ENCODE measurements at places on chromosomes 2 and 18.

- peak; percentile 47 for DNase-seq
Measured at GRCh38 chr2:182672466-182673165, 43.4 kb upstream of the DNAJC10 start.

DNA sequence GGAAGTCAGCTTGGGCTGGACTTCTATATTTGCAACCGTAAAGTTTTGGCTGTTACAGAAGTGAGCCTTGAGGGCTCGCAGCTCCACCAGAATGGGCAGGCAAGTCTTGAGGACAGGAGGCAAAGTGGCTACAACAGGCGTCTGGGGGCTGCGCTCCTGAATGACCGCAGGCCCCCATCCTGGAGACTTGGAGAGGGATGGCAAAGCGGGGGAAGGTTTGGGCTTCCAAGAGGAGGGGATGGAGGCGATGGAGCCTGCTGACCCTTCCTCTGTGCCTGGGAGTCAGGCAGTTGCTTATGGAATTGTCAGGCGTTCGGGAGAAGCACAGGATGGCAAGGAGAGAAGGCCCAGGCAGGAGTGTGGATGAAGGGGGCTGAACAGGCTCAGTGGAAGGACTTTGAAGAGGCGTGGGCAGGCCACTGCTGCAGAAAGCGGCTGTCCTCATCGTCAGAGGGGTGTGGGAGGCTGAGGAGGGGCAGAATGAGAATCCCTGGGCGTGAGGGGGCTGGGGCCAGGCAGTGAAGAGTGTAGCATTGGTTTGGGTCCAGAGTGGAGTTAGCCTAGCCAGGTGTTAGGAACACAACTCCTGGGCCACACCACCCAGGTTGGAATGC lies 72.3 kb downstream of the INHBB start:
- DNase-seq, result no peak

GRCh38 chr2:188596054-188596453 lies 304.4 kb downstream of the GULP1 start:
- DNase-seq, result no peak

DNA sequence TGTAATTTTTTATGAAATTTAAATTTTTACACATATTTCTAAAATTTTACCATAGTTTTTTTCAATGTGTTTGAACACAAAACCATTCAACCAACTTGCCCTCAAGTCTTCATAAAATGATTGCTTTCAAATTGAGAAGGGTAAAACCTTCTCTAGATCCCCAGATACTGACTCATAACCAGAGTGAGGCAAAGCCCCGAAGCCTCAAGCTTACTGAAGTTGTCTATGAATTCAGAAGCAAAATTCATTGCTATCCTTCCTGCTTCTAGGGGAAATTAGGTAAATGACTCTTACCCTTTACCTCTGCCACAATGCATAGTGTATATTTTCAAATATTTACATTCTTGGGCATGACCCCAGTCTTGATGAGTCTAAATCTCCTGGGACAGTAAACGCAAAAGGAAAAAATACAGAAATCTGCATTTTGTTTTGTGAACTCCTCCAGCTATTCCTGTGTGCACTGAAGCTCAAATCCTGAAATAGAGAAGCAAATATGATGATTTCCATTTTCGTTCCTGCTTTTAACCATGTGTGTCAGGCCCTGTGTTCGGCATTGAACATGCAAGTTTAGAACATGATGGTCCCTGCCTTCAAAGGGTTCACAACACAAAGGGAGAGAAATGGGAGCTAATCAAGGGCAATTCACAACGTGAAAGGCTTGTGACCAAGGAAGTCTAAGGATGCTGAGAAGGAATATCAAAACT lies 246.3 kb downstream of the SUCLG1 start:
- no peak for DNase-seq
